ENCODE measurements at places on chromosomes 1 and 21. TPM values are rescaled to one million over a fixed set of nuclear protein-coding genes. Genes with fewer than 3 reads are reported as not detected.

- DNase-seq: peak; percentile 73
Measured at GRCh38 chr21:42319851-42320572, 4.8 kb upstream of the TFF3 start.

DNA sequence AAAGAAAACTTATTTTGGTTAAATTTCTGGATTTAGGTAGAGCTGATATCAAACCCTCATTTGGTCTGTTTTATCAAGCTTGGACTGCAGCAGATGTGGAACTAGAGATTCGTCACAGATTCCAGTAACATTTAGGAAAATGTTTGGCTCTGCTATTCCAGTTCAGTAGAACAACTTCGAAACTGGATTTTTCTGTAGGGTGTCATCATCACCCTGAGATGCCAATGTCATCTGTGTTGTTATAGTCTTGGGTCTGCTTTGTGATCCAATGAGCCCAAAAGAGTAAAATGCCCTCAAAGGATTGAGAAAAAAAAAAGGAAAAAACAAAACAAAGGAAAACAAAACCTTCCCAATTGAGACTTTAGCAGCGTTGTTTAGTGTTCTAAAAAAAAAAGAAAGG lies 55.4 kb downstream of the LAMC2 start:
- DNase-seq: no peak

- DNase-seq: no peak
Measured at GRCh38 chr1:31828341-31828740, 12.5 kb upstream of the SPOCD1 start.

GRCh38 chr1:55632906-55633305 lies 417.7 kb upstream of the USP24 start:
- no peak for DNase-seq

- DNase-seq: no peak
Measured at GRCh38 chr1:12163210-12163609, 3.6 kb upstream of the TNFRSF1B start.

DNA sequence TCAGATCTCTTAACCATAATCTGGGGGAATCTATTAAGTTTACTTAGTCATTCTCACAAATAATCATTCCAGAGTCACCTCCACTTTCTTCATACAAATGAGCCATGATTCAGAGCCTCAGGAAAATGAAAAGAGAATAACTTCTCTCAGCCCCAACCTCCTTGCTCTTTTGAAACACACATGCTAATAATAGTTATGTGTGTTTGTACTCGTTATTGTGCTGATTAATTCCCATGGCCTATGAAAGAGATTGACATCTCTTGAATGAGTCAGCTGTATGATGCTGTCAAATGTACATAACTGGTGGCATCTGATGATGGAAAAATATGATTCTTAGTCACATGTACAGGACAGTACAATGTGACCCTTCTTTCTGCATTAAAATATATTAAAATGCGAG lies 41.5 kb downstream of the DTL start:
- DNase-seq: no peak

DNA sequence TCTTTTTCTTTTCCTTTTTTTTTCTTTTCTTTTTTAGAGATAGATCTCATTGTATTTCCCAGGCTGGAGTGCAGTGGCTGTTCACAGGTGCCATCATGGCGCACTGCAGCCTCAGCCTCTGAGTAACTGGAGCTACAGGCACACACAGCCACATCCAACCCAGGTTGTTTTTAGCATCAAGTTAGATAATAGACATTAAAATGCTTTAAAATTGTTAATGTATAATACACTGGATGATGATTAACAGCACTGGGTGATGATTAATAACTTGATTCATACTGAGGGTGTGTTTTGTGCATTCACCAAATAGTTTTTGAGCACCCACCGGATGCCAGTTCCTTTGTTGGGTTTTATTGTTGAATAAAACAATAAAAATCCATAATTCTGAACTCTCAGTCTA lies 75.2 kb downstream of the BEND5 start:
- DNase-seq: no peak

- no peak for DNase-seq
Measured at GRCh38 chr1:54951810-54952226, 28.6 kb upstream of the TMEM61 start.

- DNase-seq: no peak
Measured at GRCh38 chr21:14977814-14978213, 87.0 kb downstream of the NRIP1 start.

DNA sequence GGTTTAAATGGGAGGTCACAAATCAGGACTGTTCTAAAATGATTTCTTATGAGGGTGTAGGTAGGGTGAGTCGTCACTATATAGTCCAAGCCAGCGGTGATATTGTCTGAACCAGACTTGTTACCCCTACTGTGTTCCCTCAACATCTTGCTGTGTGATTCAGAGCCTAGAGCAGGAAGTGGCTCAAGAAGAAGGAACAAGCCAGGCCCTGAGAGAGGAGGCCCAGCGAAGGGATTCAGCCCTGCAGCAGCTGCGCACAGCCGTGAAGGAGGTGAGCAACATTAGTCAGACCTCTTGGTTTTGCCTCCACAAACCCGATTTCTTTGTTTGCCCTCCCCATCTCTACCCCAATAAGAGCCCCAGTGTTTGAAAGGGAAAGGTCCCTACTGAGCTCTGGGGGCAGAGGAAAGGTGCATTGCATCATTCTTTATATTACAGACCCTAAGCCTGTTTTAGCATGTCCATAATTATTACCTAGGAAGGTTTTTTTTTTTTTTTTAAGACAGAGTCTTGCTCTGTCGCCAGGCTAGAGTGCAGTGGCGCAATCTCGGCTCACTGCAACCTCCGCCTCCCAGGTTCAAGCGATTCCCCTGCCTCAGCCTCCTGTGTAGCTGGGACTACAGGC lies 5.0 kb upstream of the SH3BGRL3 start:
- DNase-seq: no peak

DNA sequence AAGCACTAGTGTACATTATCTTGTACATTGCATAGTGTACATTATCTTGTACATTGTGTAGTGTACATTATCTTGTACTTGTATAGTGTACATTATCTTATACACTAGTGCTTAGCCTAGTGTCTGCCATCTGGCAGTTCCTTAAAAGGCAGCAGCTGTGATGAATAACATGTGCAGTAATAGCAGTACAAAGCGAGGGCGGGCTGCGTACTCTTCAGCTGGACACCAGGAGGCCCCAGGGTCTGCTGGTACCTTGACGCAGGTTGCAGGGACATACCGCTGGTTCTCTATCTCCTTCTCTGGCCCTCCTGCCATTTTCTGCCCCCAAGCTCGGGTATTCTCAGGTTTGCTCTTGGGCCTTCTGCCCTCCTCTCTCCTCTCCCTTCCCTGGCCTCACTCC lies 149.6 kb downstream of the SEC16B start:
- no peak for DNase-seq

GRCh38 chr1:5620997-5621396 lies 371.2 kb downstream of the NPHP4 start:
- no peak for DNase-seq

- DNase-seq: no peak
Measured at GRCh38 chr1:43256675-43257570, 12.9 kb upstream of the TMEM125 start.

DNA sequence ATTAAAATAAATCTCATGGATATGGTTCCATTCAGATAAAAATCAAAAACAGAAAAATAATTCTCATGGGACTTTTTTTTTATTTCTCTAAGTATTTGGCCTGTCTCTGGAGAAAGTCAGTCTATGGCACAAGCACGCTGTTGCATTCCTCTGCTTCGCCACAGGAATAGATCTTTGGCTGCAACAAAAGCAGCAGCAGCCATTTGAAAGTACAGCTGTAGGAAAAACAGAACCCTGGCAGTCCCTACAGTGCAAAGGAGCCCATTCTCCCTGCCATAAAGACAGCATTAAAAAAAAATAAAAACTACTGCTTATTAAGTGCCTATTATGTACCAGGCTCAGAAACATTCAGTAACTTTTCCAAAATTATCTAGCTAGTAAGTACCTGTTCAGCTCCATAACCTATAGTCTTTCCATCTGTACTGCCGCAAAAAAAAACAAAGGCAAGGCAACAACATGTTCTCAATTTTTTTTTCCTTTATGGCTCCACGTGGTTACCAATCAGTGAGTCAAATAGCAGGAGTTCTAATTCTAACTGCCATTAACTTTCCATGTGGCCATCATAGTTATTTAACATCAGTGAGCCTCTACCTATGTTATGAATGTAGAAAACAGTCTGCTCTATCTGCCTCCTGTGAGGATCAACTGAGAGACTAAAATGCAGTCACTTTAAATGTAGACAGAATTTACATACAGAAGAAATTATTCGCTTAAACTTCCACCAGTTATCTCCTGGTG lies 22.7 kb downstream of the SLC35D1 start:
- DNase-seq: no peak

DNA sequence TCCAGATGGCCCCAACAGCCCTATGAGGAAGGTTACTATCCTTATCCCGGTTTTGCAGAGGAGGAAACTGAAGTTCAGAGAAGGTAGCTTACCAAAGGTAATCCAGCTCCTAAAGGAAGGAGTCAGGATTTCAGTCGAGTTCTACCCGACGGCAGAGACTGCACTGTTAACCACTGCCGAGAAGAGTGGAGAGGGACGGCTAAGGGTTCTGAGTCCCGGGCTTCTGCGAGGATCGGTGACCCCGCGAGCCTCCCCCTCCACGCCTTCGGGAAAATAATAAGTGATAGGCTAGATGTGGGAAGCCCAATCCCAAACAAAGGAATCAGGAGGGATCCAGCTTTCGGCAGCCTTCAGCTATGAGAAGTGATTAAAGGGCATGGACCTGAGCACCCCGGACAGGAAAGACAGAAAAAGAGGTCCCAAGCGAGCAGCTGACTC lies 587 bp downstream of the TMEM53 start:
- DNase-seq: no peak

DNA sequence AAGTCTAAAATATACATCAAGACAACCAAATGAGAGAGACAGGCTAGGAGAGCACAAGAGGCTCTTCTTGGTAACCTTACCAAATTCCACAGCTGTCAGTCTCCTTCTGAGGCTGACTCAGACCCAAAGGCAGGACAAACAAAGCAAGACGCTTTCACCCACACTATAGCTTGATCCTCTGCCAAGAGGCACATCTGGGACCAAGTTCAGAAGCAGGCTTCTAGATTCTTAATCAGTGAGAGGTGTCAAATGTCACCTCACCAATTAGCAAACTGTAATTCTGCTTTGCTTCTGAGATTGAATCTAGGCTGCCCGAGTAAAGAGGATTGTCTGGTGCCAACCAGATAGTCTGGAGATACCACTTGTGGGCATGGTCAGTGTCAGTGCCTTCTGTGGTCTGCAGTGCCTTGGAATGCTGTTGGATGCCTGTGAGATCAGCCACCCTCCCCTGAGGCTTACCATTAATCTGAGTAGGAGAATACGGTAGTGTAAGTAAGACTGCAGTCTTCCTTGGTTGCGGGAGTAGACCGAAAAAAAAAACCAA lies 151.0 kb downstream of the FMN2 start:
- no peak for DNase-seq

- peak; percentile 80 for DNase-seq
Measured at GRCh38 chr1:44842862-44843655, at the start of gene PTCH2. Gene PTCH2, minus strand, starts transcription at chr1:44843253. Its CDS starts 321 bp downstream, at chr1:44842932.

DNA sequence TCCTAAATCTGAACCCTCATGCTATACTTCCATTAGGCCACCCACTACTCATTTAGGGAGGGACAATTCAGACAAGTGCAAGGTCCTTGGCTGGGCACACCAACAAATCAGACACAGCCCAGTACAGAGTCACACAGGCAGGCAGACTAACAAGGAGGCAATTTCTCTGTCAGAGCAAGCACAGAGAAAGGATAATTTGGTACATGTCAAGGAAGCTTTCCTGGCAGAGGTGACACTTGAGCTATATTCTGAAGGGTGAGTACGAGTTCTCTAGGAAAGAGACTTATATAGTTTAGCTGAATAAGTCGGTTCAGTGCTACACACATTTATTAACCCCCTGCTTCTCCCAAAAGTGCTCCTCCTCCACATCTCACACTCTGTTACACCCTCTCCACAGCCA lies 455.9 kb downstream of the OMA1 start:
- no peak for DNase-seq

DNA sequence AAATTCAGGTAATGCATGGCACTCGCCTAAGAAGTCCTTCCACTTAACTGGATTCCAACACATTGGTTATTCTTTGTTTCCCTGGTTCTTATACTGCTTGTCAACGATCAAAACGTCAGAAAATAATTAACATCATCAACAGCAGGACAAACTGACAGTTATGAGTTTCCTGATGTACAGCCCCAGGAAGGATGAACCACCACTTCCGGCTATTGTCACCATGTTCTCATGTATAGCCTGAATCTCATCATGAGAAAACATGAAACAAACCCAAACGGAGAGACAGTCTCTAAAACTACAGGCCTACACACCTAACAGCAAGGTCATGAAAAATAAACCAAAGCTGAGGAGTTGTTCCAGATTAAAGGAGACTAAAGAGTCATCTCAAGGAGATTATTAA lies 60.5 kb upstream of the FBXO28 start:
- DNase-seq: no peak

GRCh38 chr1:30866594-30866993 lies 42.0 kb downstream of the SDC3 start:
- DNase-seq: no peak

NBPF6 gene
- not detected for total RNA-seq

TDRD5 gene
- not detected for total RNA-seq

CLCNKB gene
- 2.0 TPM for total RNA-seq

GSTM3 gene
- total RNA-seq: 93.2 TPM

PLPPR5 gene
- total RNA-seq: not detected

SLC6A17 gene
- 0.40 TPM for total RNA-seq

KPRP gene
- not detected for total RNA-seq

TMEM269 gene
- not detected for total RNA-seq

ISG20L2 gene
- total RNA-seq: 12.4 TPM

GJC2 gene
- 1.6 TPM for total RNA-seq

GBP6 gene
- total RNA-seq: not detected

SELL gene
- 4.0 TPM for total RNA-seq

GRIK3 gene
- total RNA-seq: 0.08 TPM

Data from cardiac septum (tissue), 1 donor.